ENCODE measurements at places on chromosomes 16 and 17. TPM values are rescaled to one million over a fixed set of nuclear protein-coding genes. Genes with fewer than 3 reads are reported as not detected.

TMEM132E gene
- total RNA-seq: under 0.01 TPM

RAD51C gene
- total RNA-seq: 16.1 TPM

KRTAP1-5 gene
- total RNA-seq: 16.4 TPM

GAN gene
- 8.4 TPM for total RNA-seq

TMC5 gene
- not detected for total RNA-seq

MYO15B gene
- total RNA-seq: 3.9 TPM
